ENCODE measurements at places on chromosomes 1 and 21.
A peak's percentile ranks its signal among the peaks of the same experiment; 100 is the strongest.

- no peak for DNase-seq
Observed at GRCh38 chr1:25197235-25197975, 34.9 kb downstream of the SYF2 start.

DNA sequence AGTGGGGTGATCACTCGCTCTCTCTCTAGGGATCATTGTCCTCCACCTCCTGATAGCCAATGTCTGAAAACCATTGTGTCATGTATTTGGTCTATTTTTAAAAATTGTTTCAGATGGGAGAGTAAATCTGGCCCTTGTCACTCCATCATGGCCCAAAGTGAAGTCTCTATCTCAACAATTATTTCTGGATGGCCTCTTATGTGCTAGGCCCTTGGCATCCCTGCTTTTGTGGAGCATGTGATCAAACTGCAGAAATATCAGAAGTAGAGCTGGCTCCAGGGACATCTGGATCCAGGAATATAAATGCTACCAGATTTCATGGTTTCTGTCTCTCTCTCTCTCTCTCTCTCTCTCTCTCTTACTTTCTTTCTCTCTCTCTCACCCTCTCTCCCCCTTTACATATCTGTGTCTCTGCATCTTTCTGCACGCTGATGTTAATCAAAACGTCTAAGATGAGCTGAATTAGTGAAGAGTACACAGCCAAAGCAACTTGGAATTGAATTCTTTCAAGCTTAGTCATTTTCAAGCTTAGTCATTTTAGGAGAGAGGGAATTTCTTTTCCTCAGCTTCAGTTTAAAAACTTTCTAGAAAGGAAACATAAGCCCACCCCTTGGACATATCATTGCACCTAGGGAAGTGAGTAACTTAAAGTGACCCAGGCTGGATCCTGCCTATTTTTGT lies 47.4 kb upstream of the DOCK7 start:
- DNase-seq, result no peak

GRCh38 chr1:6126521-6127067 lies 53.5 kb downstream of the CHD5 start:
- DNase-seq, result no peak

DNA sequence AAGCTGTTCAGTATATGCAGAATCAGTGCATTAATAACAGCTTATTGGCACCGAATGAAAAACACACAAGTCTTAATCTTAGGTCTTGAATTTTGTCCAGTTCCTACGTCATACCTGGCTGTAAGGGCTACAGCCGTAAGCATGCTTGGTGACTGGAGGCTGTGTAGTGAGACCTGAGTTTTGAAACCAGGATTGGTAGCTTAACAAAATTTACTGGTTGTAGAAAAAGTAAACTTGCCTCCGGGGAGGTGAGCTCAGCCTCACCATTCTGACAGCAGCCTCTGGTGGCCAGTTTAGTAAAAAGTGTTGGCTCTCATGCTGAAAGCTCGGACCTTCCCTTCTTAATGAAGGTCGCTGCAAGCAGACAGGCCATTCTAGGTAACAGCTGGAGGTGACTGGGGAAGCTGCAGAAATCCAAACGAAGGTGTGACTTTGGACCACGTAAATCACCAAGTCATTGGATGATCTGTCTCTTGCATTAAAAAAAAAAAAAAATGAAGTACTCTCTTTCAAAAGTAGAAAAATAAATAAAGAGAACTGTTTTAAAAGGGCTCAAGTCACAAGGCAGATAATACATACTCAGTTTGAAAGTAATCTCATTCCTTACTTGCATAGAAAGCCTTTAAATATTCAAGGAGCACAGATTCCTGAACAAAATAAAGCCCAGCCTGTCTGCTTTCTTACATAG lies 48.9 kb downstream of the HLCS start:
- peak; percentile 84 for DNase-seq

- DNase-seq, result no peak
Observed at GRCh38 chr1:14817223-14818170, 219.0 kb downstream of the KAZN start.

DNA sequence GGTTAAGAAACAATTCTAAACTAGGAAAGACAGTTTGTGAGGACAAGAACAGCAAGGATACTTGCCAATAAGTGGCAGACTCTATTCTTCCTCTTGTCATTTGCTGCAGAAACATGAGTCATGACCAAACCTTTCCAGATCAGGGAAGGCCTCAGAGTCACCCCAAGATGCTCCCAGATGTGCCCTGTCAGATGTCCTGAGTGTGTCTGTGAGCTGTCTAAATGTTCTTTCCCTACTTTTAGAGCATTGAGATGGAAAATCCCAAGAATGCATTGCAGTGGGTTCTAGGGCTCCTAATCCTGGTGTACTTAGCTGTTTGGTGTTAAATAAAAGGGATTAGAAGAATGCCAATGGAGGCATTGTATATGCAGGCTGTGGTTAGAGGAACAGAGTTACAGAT lies 57.5 kb upstream of the KIAA0040 start:
- no peak for DNase-seq

DNA sequence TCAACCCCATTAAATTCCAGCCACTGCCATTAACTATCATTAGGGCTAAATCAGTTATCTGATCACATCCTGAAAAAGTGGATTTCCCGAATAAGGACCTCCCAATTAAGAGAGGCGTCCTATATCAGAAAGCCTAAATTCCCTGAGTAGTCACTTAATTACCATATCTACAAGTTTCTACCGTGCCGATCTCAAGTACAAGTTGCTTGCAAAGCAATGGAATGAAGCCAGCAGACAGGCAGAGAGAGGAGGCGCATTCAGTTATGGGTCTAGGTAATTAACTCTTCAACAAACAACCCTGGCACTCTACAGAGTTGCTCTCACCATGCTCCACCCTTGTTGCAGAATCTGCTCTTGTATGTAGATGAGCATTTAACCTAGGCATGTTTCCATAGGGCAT lies 494.6 kb upstream of the RUNX1 start:
- no peak for DNase-seq

DNA sequence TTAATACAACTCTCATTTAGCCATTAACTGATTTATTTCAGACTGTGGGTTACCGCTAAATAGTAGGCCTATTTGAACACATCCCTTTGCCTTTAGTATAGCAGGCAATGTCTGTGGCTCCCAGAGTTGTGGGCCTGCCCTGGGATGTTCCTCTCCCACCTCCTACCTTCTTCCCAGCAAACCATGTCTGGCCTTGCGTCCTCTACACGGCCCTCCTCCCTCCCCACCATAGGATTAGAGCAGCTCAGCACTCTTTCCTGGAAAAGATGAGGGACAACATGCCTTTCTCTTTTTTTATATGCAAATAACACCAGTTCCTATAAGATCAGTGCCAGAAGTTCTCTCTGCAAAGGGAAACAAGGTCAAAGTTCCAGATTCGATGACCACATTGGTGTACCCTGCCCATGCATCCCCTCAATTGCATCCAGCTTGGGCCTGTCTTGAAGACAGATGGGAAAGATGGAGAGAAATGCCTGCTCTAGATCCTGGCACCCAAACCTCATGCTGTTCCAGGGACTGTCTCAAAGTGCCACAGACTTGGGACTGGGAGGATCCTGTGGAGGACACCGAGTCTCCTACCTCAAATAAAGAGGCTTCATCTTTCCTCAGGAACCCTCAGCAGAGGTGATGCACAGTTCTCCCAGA lies 57.2 kb downstream of the CD46 start:
- no peak for DNase-seq

DNA sequence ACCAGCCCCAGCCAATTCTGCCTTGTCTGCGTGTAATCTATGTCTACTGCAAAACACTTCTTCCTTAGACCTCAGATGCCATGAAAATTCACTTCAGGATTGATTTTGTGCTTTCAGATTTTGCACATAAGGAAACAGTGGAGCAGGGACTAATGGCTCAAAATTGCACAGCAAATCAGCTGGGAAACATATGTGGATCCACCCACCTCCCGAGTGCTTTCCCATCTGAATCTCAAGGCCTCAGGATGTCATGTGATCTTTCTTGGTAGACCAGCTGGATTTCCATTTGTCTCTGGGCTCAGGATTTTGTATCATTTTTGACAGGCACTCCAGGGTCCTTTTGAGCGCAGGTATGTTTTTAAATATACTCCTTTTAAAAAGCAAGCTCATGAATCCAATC lies 158.6 kb downstream of the MIS18A start:
- no peak for DNase-seq

GRCh38 chr1:76281306-76281705 lies 206.8 kb downstream of the ST6GALNAC3 start:
- DNase-seq, result no peak

DNA sequence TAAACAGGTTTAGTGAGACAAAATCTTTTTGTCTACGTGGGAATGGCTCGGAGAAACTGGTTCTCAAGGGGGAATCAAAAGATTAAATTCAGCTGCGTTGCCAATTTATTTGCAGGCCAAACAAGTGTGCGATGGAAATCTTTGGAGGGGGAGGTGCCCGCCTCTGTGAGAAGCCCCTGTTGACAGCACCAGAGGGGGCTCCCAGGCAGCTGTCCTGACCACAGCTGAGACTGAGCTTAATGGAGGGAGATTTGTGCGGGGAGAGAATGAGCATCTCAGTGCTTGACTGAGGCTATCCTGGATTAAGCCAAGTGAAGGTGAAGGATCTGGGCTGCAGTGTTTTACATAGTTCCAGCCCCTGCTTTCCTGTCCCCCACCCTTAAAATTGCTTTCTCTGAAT lies 169.7 kb downstream of the ATG4C start:
- DNase-seq, result no peak

DNA sequence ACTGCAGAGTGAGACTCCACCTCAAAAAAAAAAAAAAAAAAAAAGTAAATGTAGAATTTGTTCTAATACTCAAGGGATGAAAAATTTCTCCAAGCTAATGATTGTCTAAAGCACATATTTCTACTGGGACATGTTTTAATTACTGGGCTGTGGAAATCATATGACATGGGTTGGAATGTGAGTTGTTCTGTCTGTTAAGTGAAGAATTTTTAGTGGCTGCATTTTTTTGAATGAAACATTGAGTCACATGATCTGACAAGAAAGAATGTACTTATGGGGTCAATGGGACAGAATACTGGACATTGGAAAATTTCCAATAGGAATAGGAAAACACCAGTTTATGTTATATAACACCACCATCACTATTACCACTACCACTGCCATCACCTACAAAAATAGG lies 123.8 kb upstream of the IVNS1ABP start:
- DNase-seq, result peak; percentile 40

DNA sequence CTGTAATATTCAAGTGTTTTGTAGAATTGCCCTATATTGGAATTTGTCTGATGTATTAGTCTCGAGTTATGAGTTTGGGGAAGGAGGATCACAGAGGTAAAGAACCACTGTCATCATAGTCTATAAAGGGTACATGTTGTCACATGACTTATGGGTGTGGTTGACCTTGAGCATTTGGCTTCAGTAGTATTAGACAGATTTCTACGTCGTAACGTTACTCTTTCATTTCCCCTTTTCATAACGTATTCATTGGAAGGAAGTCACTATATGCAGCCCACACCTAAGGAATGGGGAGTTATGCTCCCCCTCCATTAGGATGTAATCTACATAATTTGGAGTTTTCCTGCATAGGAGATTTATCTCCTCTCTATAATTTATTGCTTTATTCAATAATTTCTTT lies 110.1 kb upstream of the VAV3 start:
- no peak for DNase-seq

- no peak for DNase-seq
Observed at GRCh38 chr1:208312706-208313105, 68.5 kb upstream of the PLXNA2 start.

- no peak for DNase-seq
Observed at GRCh38 chr1:16716691-16717335, 23.5 kb upstream of the RNU1-4 start.

GRCh38 chr1:234437423-234438171 lies 41.4 kb downstream of the TARBP1 start:
- no peak for DNase-seq

GRCh38 chr1:154954541-154954940 lies 1.4 kb downstream of the PBXIP1 start:
- DNase-seq, result no peak

DNA sequence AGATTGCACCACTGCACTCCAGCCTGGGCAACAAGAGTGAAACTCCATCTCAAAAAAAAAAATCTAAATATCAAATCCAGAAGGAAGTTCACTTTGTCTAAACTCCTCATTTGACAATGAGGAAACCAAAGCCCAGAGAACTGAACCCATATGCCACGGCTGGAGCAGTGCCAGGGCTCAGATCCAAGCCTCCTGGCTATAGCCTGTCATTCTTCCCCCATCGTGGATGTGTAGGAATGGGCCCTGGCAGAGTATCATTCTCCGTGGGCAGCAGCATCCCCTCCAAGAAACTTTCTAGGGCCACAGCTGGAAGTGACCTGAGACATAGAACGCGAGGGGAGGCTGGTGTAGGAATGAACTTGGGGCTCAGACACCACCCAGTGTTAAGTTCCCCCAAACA lies 47.2 kb downstream of the CAPN9 start:
- no peak for DNase-seq

GRCh38 chr1:40802742-40803113 lies 19.1 kb downstream of the KCNQ4 start:
- DNase-seq, result no peak

GRCh38 chr1:59214248-59215208 lies 82.4 kb upstream of the FGGY start:
- DNase-seq, result peak; percentile 3

DNA sequence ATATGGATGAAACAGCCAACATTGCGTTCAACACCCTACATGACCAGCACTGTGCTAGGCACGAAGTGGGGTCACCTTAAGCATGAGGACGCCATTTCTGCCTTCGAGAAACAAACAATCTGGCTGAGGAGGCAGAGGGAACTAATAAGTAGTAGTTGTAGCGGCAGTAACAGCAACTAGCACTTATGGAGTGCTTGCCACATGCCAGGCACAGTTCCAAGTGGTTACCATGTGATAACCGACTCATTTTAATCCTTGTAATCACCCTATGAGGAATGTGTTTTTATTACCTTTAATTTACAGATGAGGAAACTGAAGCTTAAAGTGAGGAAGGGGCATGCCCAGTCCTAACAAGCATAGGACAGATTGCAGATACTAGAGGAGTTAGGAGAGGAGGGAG lies 33.7 kb downstream of the KCND3 start:
- DNase-seq, result no peak

GRCh38 chr1:199629624-199630023 lies 397.9 kb upstream of the NR5A2 start:
- no peak for DNase-seq

Data from A549 (cell line).